ENCODE measurements at places on chromosomes 6 and 20.

GRCh38 chr20:40251284-40251932, 437.6 kb downstream of the MAFB start:
- no peak for DNase-seq

GRCh38 chr6:158039178-158039557, 57.5 kb downstream of the SYNJ2 start:
- no peak for DNase-seq

- no peak for DNase-seq
These were observed 1.0 kb downstream of the PCIF1 start for GRCh38 chr20:45935416-45936046.

DNA sequence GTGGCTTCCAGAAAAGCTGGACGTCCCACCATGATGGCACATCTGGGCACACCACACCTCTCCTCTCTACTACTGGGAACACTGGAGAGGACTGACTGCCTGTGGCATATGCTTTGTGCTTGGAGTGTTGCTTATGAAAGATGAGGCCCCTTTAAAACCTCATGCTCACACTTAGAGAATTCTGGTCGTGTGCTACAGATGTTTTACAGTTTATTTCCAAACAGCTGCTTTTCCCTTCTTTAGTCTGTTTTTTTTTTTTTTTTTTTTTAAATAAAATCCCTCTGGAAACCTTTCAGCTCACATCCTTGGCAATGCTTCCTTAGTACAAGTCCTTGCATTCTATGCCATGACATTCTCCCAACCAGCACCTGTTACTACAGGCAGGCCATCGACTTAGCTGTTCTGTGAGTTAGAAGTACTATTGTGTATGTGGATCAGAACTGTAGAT, 60.3 kb downstream of the BMP6 start:
- no peak for DNase-seq

DNA sequence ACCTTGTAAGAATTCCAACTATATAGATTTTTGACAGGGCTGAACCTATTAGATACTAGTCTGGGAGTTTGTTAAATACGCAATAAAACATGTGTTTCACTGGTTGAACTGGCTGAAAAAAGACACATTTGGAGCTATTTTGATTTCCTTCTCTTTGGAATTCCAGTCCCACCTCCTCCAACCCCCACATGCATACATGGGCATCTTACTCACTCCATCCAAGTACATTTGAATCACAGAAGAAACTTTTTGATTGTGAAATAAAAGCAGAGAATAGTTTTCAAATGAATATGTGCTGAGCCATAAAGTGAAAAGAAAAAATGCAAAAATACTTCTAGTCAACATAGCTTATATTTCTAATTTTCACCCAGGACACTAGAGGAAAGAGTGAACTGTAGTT, 33.9 kb upstream of the STXBP5 start:
- no peak for DNase-seq

DNA sequence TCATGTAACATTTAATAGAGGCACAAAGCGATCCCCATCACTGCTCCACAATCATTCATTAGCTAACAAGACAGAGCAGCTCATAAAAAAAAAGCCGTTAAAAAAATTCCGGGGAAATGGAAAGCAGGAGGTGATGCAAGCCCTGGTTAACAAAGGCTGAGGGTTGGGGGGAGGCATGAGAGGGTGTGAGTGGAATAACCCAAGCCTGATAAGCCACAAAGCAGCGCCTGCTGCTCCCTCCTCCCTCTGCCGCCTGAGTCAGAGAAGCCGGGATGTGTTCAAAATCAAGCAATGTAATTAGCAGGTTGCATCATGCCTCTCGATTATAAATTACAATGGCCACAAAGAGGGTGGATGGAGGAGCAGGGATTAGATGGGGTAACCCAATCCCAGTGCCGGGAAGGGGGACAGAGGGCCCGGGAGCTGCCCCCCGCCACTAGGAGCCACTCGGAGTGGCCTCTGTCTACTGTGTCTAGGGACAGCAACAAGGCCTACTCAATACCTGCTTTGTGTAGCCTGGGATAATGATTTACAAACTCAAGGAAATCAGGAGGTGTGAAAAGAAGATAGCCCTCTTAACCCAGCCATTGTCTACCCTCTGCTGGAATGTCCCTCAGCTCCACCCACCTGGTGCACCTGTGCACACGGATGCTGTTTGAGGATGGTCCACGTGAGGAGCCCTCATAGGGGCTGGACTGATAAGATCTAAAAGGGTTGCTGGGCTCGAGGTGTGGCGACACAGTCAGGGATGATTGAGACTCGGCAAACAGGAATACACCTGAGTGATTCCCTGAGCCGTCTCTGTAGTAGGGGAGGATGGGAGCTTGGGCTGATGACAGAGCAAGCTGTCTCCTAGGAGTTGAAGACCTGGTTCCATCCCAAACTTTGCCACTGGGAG, 156.9 kb downstream of the VEGFA start:
- no peak for DNase-seq

- DNase-seq, result no peak
These were observed 15.6 kb upstream of the NOTCH4 start for GRCh38 chr6:32239462-32239861.

- no peak for DNase-seq
These were observed 88.0 kb downstream of the CLIC5 start for GRCh38 chr6:45927421-45928320.

GRCh38 chr6:154611241-154611640, 100.8 kb upstream of the CNKSR3 start:
- DNase-seq, result no peak
